ENCODE measurements at places on chromosomes 6 and 20.

DNA sequence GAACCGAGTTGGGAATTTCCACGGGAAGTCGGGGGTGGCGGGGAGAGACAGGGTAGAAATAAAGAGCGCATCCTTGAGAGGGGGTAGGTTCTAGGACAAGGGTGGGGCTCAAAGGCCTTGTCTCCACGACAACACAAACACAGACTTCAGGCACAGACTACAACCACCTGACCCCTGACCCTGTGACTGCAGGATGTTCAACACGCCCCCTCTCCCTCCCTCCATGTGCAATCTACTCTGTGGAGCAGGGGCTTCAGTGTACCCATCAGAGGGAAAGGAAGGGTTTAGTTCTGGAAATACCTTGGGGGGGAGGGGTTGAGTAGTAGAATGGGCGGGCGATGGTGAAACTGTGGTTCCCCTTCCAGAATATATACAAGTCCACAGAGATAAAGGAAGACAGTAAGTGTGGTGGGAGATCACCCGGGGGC, 651 bp upstream of the TAPBP start:
- H3K4me3 ChIP-seq: peak overlapping the region; percentile 95
- peaks cover 63% of the 10 kb centered on the region for H3K4me1 ChIP-seq
- H3K27ac ChIP-seq: peak overlapping the region; percentile 100
- peaks cover 62% of the 10 kb centered on the region for H3K36me3 ChIP-seq
- peak; percentile 66 for DNase-seq

DNA sequence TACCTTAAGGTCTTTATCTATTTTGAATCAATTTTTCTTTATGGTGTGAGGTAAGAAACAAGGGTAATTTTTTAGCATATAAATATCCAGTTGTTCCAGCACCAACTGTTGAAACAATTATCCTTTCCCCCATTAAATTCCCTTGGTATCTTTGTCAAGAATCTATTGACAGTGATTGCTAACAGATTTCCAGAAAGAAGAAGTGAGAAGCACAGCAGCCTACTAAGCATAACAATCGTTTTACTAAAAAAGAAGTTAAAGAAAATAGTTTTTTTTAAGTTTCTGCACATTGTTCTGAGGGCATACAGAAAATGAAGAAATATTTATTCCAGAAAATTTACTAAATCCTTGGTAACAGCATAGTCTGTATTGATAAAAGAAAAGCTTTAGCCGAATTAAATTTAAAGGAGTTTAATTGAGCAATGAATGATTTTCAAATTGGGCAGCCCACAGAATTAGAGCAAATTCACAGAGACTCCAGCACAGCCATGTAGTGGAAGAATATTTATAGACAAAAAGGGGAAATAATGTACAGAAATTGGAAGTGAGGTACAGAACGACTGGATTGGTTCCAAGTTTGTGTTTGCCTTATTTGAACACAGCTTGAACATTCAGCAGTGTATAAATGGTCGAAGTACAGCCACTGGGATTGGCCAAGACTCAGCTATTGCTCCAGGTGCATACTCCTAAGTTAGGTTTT, 97.9 kb upstream of the UST start:
- peaks cover 45% of the 10 kb centered on the region for H3K27me3 ChIP-seq
- no peak overlapping the region for H3K27ac ChIP-seq
- no peaks in the 10 kb centered on the region for H3K36me3 ChIP-seq
- no peak for DNase-seq
- no peak overlapping the region for H3K4me3 ChIP-seq

GRCh38 chr6:82419859-82420258, 56.2 kb downstream of the TPBG start:
- H3K4me3 ChIP-seq: no peak overlapping the region
- peaks cover 4% of the 10 kb centered on the region for H3K36me3 ChIP-seq
- no peak for DNase-seq
- H3K27ac ChIP-seq: no peak overlapping the region

DNA sequence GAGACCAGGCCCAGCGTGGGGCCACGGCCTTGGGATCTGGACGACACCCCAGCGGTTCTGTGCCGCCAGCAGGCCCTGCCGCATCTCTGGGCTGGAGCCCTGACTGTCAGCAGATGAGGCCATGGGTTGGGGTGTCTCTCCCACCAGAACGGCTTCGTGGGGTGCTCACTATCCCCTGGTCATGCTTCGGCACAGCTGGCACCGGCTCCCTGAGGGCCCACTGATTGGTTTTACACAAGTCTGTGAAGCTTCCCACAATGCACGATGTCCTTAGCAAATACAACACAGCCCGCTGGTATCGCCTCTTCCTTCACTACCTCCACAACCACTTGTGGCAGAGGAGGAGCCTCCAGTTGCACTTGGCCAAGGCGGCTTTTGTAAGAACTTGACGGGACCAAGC, 94.3 kb downstream of the THBS2 start:
- no peak overlapping the region for H3K4me3 ChIP-seq
- no peak overlapping the region for H3K27ac ChIP-seq
- H3K27me3 ChIP-seq: peaks cover 67% of the 10 kb centered on the region
- no peak for DNase-seq
- no peaks in the 10 kb centered on the region for H3K4me1 ChIP-seq
- no peaks in the 10 kb centered on the region for H3K36me3 ChIP-seq

DNA sequence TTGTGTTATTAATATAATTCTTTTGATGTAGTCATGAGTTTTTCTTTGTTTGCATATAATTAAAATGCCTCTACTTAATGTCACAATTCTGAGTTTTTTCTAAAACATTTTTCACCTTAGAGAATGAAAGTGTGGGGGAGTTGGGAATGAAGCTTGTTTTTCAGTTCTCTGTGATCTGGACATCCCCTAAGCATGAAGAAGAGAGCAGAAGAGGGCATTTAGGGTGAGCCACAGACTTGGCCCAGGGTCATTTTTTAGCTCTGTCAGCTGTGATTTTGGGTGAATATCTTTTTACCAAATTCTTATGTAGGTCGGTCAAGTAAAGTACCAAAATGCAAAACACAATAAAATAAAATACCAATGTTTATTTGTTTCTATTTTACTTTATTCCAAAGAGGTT, 3.9 kb downstream of the OTOR start:
- H3K4me1 ChIP-seq: peaks cover 4% of the 10 kb centered on the region
- no peak overlapping the region for H3K4me3 ChIP-seq
- no peaks in the 10 kb centered on the region for H3K36me3 ChIP-seq
- no peak for DNase-seq

All from central memory CD8-positive, alpha-beta T cell (primary cell).